ENCODE measurements at places on chromosomes 2 and 18. TPM values are rescaled to one million over a fixed set of nuclear protein-coding genes. Genes with fewer than 3 reads are reported as not detected.

COL6A3 gene
- 119 TPM for total RNA-seq

SLC40A1 gene
- 169 TPM for total RNA-seq

LYPD1 gene
- 1.2 TPM for total RNA-seq

DYSF gene
- total RNA-seq: 37.7 TPM

TTL gene
- total RNA-seq: 45.4 TPM

ABI2 gene
- 46.3 TPM for total RNA-seq

GATA6 gene
- 32.2 TPM for total RNA-seq

PSMA8 gene
- total RNA-seq: not detected

ZAP70 gene
- 10.2 TPM for total RNA-seq

DNA sequence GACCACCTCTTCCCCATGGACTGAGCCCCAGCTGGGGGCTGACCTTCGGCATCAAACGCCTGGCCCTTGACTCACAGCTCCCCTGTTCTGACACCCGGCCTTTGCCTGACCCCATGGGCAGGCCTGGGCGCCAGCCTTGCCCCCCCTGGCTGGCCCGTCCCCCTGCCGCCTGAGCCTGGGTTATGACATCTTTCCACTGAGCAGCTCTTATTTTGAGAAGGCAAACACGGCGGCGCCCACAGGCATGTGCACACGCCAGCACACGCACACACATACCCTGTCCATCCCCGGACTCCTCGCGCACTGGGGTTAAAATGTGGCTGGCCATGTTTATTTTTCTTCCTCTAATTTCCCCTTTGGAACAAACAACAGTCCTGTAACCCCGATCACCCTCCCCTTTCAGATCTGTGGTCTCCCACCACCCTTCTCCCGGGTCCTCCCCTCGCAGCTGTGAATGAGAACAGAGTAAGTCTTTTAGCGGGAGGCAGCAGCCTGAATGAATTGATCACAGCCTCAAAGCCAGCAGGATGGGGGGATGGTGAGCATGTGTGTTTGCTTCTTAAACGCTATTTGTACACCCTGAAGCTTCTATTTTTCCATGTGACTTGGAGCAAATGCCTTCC is 11.8 kb upstream of the ATOH8 start:
- H3K4me3 ChIP-seq: peak overlapping the region; percentile 9
- DNase-seq: peak; percentile 89
- H3K27me3 ChIP-seq: no peaks in the 10 kb centered on the region
- no peaks in the 10 kb centered on the region for H3K36me3 ChIP-seq

DNA sequence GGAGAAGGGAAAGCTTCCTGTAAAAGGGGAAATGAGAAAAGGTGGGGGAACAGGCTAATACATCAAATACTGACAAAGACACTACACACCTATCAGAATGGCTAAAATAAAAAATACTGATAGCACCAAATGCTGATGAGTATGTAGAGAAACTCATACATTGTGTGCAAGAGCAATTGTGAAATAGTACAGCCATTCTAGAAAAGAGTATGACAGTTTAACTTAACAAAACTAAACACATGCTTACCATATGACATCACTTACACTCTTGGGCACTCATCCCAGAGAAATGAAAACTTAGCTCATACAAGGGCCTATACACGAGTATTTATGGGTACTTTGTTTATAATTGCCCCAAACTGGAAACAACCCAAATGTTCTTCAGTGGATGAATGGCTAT is 53.4 kb downstream of the ZNF638 start:
- no peaks in the 10 kb centered on the region for H3K4me1 ChIP-seq
- no peak overlapping the region for H3K4me3 ChIP-seq
- H3K36me3 ChIP-seq: peaks cover 93% of the 10 kb centered on the region
- H3K27me3 ChIP-seq: no peaks in the 10 kb centered on the region
- no peak overlapping the region for H3K27ac ChIP-seq

DNA sequence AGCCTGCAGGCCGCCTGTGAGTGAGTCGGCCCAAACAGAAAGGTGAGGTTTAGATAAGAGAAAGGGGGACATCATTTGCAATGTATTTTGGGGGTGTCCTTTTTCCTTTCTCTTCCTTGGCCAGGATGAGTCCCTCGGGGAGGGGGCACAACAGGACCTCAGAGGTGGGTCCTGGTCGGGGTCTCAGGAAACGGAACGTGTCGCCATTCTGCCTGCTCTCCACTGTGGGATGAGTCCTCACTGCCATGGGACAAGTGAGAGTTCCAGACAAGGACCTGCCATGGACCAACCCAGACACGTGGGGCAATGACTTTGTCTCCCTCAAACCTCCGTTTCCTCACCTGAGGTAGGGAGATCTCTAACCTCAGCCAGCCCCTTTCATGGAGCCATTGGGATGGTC is 67.9 kb upstream of the TAF1B start:
- H3K27me3 ChIP-seq: no peaks in the 10 kb centered on the region
- no peaks in the 10 kb centered on the region for H3K36me3 ChIP-seq
- DNase-seq: no peak
- peaks cover 15% of the 10 kb centered on the region for H3K4me1 ChIP-seq
- no peak overlapping the region for H3K27ac ChIP-seq

DNA sequence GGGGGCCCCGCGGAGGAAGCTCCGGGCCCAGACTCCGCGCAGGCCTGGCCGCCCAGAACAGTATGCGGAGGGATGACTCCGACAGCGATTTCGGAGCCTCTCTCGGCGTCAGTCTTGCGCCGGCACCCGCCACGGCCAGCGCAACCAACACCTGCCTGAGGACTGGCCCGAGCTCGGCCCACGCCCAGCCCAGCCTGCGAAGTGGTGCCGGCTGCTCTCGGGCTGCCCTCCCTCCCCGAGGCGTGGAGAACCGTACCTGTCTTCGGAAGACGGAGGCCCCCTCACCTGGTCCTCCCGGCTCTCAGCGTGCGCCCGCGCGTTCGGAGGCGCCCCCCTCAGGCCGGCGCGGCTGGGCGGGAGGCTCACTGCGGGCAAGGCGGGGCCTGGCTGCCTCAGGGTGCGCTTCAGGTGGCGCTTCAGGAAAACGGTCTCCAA is at the start of gene M1AP:
Gene M1AP, minus strand, starts transcription at position 322 of the 435 bp plus-strand sequence. CDS start 8,055 bp downstream, outside the sequence.
- no peak for DNase-seq
- H3K36me3 ChIP-seq: no peaks in the 10 kb centered on the region
- H3K4me3 ChIP-seq: no peak within 1 kb of the TSS
- H3K4me1 ChIP-seq: no peaks in the 10 kb centered on the region

DNA sequence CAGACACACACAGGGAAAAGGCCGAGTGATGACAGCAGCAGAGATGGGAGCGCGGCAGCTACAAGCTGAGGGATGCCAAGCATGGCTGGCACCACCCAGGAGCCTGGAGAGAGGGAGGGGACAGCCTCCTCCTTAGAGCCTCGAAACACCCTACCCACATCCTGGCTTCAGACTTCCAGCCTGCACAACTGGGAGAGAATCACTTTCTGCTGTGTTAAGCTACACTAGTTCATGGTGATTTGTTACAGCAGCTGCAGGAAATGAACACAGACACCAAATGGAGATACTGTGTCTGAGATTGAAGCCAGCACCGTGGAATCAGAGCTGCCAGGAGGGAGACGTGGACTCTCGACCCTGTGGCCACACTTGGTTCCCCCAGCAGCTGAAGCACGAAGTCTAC is 27.5 kb upstream of the FOSL2 start:
- H3K4me3 ChIP-seq: no peak overlapping the region
- no peaks in the 10 kb centered on the region for H3K27me3 ChIP-seq
- peaks cover 25% of the 10 kb centered on the region for H3K4me1 ChIP-seq
- H3K27ac ChIP-seq: no peak overlapping the region

DNA sequence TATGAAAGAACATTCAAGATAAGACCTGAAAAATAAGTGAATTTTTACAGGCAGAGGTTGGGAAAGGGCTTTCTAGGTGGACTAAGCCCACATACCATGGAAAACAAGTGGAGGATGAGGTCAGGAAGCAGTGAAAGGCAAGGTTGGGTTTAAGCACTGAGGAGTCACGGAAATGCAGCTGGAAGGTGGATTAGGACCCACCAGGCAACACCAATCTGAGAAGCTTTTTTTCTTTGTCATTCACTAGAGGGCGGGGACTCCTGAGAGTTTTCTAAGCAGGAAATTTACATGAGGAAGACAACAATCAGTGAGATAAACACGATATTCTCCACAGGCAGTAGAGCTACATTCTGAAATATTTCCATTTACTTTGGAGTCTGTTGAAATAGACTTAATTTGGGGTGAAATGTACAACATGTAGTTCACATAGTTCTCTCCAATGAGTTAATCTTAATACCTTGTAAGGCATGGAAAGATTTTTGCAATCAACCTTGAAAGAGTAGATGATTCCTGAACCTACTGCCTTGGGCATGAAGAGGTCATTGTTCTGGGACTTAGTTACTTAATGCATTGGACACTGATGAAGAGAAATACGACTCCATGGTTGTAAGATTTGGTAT is 40.7 kb downstream of the VIT start:
- H3K4me3 ChIP-seq: no peak overlapping the region
- DNase-seq: no peak
- H3K36me3 ChIP-seq: no peaks in the 10 kb centered on the region
- H3K27me3 ChIP-seq: no peaks in the 10 kb centered on the region
- no peaks in the 10 kb centered on the region for H3K4me1 ChIP-seq

DNA sequence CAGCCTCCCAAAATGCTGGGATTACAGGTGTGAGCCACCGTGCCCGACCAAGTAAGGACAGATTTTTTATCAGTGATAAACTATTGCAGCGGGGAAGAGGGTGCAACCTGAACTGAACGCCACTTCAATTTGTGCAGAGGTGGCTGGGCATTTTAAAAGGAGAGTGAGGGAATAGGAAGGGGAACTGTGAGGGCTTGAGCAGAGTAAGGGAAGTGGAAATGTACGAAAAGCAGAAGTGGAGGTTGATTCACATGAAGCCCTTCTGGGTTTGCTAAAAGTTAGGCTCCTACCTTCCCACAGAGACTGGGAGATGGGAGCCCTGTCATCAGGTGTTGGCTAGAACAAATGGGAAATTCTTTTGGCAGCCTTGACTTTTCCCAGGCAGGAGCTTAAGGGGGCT is 6.1 kb downstream of the STK11IP start:
- H3K4me1 ChIP-seq: peaks cover 4% of the 10 kb centered on the region
- no peak overlapping the region for H3K27ac ChIP-seq
- peaks cover 52% of the 10 kb centered on the region for H3K36me3 ChIP-seq
- no peaks in the 10 kb centered on the region for H3K27me3 ChIP-seq
- DNase-seq: no peak
- no peak overlapping the region for H3K4me3 ChIP-seq

- no peaks in the 10 kb centered on the region for H3K27me3 ChIP-seq
- no peaks in the 10 kb centered on the region for H3K36me3 ChIP-seq
- H3K4me3 ChIP-seq: no peak overlapping the region
Measured at GRCh38 chr2:16216558-16216945, 276.2 kb downstream of the MYCN start.

- no peak overlapping the region for H3K4me3 ChIP-seq
- no peak overlapping the region for H3K27ac ChIP-seq
- H3K27me3 ChIP-seq: no peaks in the 10 kb centered on the region
Measured at GRCh38 chr2:46876741-46877384, 38.7 kb downstream of the MCFD2 start.

- H3K36me3 ChIP-seq: no peaks in the 10 kb centered on the region
- peaks cover 23% of the 10 kb centered on the region for H3K4me1 ChIP-seq
- H3K27me3 ChIP-seq: no peaks in the 10 kb centered on the region
- DNase-seq: peak; percentile 39
- H3K4me3 ChIP-seq: no peak overlapping the region
- H3K27ac ChIP-seq: no peak overlapping the region
Measured at GRCh38 chr18:13267431-13267873, 48.9 kb downstream of the LDLRAD4 start.

DNA sequence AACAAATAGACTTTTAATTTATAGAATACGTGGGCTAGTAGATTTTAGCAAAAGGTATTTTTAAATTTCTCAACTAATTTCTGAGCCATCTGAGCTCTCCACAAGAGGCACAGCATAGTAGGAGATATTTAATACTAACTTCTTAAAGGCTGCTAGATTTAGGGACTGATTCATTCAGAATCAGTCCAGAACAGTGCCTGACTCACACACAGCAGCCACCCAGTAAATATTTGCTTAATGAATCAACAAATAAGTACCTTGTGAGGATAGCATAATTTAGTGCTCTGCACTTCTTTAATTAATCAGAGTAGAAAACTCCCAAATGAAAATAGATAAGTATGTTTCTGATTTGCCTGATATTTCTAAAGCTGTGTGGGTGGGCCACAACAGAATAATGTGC is 35.6 kb upstream of the SYT4 start:
- no peaks in the 10 kb centered on the region for H3K4me1 ChIP-seq
- DNase-seq: no peak
- no peaks in the 10 kb centered on the region for H3K27me3 ChIP-seq
- no peak overlapping the region for H3K27ac ChIP-seq
- no peak overlapping the region for H3K4me3 ChIP-seq

DNA sequence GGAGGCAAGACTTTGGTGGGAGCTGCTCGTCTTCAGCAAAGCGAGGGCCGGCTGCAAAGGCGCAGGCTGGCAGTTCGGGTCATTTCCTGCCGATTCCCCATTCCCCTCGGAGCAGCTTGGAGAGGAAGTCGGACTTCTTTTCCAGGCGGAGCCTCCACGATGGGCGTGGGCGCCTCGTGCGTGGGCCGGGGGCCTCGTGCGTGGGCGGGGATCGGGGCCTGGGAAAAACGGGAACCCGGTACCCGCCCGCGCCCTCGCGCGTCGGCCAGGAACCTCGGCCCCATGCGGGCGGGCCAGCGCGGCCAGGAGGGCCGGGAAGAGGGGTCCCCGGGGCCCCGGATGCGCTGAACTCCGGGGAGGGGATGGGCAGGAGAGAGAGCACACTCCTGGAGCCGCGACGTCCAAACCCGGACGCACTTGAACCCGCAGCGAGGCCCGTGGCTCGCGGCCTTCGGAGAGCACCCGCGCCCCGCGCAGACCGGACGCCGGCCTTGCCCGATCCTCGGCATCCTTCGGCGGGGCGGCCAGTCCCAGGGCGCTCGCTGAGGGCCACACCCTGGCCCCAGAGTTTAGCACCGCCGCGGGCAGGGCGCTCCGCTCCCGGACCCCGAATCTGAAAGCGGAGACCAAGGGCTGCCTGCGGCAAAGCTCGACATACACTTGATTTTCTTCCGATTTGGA is 368.4 kb downstream of the MTX2 start:
- H3K4me1 ChIP-seq: peaks cover 7% of the 10 kb centered on the region
- peak; percentile 70 for DNase-seq
- peak overlapping the region; percentile 58 for H3K4me3 ChIP-seq
- no peaks in the 10 kb centered on the region for H3K36me3 ChIP-seq
- peaks cover 87% of the 10 kb centered on the region for H3K27me3 ChIP-seq

GRCh38 chr2:43270930-43271615 is 44.7 kb upstream of the ZFP36L2 start:
- H3K4me3 ChIP-seq: no peak overlapping the region
- no peaks in the 10 kb centered on the region for H3K27me3 ChIP-seq
- DNase-seq: no peak
- H3K4me1 ChIP-seq: peaks cover 28% of the 10 kb centered on the region

GRCh38 chr2:218281449-218281848 is 10.9 kb downstream of the TMBIM1 start:
- H3K36me3 ChIP-seq: peaks cover 72% of the 10 kb centered on the region
- H3K4me3 ChIP-seq: no peak overlapping the region
- no peak for DNase-seq

DNA sequence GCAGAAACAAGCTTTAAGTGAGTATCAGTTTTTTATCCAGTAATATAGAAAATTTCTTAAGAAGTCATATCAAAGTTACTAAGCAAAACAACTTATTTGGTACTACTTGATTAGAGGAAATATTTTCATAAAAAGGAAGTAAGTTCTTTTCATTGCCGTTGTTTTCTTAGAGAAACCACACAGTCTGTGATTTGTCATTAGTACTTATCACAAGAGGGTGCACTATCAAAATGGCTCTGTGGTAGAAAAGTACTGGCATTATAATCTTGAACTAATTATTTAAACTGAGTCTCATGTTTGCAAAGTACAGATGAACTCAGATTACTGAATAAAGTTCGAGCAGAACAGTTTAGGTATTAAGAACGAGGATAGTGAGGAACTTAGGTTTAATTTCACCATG is 93.4 kb downstream of the IKZF2 start:
- H3K4me1 ChIP-seq: no peaks in the 10 kb centered on the region
- H3K4me3 ChIP-seq: no peak overlapping the region
- no peaks in the 10 kb centered on the region for H3K27me3 ChIP-seq
- no peak for DNase-seq

Measured in upper lobe of right lung (tissue), 1 donor.